Activated naive CD4-positive, alpha-beta T cell treated with anti-CD3 and anti-CD28 coated beads, Interleukin-2, amount 10 ng/mL, durations not matched to agents 7 days and 5 days (primary cell): ENCODE measurements at places on chromosomes 11 and 22.

GRCh38 chr11:43516316-43516850 lies 157.7 kb downstream of the TTC17 start:
- no peak for DNase-seq

GRCh38 chr11:71962428-71963038 lies 33.7 kb downstream of the RNF121 start:
- DNase-seq: no peak

DNA sequence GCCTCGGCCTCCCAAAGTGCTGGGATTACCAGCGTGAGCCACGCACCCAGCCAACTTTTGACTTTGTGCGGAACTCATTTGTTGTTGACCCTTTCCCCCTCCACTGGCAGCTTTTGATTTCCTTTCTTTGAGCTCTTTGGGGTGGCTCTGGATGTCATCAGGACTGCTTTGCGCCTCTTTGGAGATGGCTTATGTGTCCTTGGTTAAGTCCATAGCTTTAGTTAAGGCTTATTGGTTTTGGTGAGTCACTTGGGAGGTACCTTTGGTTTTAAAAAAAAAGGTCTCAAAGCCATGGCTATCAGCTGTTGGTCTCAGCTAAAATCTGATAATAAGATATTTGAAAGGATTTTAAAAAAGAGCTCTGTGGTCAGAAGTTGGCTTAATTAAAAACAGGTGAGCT lies 5.1 kb upstream of the ARSA start:
- DNase-seq: no peak

- no peak for DNase-seq
These were observed 7.0 kb downstream of the C11orf86 start for GRCh38 chr11:66981976-66982578.

GRCh38 chr11:133957900-133958299 lies 1.1 kb upstream of the IGSF9B start:
- DNase-seq: no peak

GRCh38 chr11:36743039-36743438 lies 145.0 kb upstream of the RAG2 start:
- no peak for DNase-seq

DNA sequence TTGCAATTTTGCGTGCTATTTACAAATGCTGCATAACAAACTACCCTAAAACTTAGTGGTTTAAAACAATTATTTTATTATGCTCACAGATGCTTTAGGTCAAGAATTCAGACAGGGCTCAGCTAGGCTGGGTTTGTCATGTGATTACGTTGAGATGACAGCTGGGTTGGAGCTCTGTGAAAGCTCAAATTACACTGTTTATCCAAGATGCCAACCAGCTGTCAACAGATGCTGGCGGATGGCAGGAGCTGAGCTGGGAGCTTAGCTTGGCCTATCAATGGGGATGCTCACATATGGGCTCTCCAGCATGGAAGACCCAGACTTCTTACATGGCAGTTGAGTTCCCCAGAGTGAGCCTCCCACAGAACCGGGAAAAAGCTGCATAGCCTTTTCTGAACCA lies 62.7 kb downstream of the STK33 start:
- DNase-seq: no peak

DNA sequence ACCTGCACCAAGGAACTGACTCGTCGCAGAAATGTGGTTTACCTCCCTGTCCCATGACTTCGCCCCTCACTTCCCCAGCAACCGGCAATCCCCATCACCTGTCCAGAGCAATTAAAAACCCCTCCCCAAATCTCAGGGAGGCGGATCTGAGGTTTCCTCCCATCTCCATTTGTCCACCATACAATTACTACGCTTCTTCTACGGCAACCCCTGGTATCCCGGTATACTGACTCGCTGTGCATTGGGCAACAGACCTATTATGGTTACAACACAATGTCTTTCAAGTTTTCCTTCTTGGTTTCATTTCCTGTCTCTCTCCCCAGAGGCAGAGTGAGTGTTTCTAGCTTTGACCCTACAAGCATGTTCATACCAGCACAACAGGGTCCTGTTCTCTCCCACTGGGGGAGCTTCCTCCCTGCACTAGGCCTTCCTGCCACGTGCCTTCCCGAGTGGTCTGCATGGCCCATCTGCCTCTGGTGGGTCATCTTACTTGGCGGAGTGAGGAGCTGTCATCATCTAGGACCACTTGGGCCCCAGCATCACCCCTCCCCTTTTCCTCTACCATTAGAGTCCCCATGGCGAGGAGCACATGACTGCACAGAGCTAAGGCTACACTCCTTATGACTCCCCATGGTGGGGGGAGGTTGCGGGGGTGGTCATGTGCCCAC lies 30.3 kb upstream of the NAP1L4 start:
- DNase-seq: peak; percentile 44

- no peak for DNase-seq
These were observed 94.0 kb upstream of the RASSF10 start for GRCh38 chr11:12915093-12915492.

GRCh38 chr11:69287968-69288882 lies 5.7 kb upstream of the MYEOV start:
- no peak for DNase-seq

DNA sequence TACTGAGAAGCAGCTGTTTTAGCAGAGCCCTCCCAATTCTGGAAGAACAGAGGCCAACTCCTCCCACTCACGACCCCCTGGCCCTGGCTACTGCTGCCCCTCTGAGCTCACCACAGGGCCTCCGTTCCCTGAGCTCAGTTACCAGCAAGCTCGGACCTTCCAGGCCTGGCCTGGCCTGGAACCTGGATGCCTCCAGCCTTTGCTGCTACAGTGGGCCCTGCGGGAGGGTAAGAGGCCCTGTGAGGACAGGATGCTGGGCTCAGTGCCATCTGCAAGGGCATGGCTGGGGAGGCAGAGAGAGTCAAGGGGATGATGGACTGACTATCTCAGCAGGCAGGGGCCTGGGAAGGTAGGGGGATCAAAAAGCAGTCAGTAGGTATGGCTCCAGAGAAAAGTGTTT lies 209.9 kb upstream of the NCAM1 start:
- DNase-seq: no peak

- no peak for DNase-seq
These were observed 230.8 kb downstream of the CTTN start for GRCh38 chr11:70628855-70629844.

GRCh38 chr11:76680518-76681425 lies 10.2 kb upstream of the LRRC32 start:
- peak; percentile 79 for DNase-seq

GRCh38 chr11:11449327-11449726 lies 96.3 kb upstream of the CSNK2A3 start:
- no peak for DNase-seq

- DNase-seq: no peak
These were observed 54.2 kb upstream of the CSNK2A3 start for GRCh38 chr11:11407065-11407762.

DNA sequence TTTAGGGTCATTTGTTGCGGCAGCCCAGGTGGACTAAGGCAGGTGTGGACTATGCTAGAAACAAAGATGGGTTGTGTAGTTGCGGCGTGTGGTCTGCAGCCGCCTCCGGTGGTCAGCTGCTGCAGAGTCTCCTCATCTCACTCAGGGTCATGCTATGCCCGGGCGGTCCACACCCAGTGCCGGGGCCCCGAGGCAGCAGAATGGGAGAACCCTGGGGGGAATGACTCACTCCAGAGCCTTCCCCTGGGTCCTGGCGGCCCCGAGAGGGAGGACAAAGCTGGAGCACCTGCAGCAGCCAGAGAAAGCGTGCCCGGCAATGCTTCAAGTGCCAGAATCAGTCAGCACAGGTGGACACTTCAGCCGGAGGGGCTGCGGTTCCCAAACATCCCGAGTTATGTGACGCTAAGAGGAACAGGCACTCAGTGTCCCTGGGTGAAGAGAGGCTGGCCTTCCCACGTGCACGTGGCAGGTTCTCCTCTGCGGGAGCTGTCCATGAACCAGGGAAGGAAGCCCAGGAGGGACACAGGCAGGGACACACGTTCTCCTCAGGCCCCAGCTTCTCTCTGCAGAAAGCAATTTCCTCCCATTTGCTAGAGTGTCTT lies 289.6 kb upstream of the B3GAT1 start:
- DNase-seq: no peak

DNA sequence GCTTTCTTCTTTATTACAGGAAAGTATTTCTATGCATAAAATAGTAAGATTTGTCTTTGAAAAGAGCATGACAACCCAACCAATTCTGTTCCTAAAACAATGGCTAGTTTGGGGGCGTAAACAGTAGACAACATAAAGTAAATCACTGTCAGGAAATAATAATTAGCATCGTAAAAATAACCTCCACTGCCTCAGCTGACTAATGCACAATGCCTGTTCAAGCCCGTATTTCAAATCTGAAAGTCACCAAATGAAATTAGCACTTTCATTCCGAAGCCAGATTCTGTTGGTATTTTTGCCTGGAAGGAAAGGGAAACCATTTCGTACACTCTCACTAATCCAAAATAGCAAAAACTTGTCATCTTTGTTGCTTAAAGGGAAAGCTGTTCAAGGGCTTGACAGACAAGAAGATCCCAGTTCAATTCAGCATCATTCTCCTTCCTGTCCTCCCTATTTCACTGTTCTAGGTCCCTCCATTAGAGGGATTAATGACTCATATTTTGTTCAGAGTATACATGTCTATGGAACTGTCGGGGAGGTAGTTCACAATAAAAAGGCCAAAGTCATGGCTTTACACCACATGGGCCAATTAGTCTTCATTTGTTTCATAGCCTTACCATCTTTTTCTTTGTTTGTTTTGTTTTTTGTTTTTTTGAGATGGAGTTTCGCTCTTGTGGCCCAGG lies 154.7 kb downstream of the CADM1 start:
- DNase-seq: no peak
